ENCODE measurements at places on chromosomes 5 and 9.

DNA sequence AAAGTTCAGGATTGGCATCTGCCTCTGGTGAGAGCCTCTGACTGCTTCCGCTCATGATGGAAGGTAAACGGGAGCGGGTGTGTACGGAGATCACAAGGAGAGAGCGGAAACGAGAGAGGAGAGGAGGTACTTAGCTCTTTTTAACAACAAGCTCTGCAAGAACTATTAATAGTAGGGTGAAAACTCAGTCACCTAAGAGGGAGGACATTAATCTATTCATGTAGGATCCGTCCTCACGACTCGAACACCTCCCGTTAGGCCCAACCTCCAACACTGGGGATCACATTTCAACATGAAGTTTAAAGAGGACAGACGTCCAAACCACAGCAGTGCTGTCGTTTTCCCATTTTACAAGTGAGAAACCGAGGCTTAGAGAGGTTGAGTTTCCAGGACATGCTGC, 173.7 kb downstream of the SLC28A3 start:
- no peak for DNase-seq

- DNase-seq: no peak
These were observed 22.7 kb upstream of the CDKN2B start for GRCh38 chr9:22031655-22032411.

- no peak for DNase-seq
These were observed 39.1 kb downstream of the FGD3 start for GRCh38 chr9:92986176-92987119.

DNA sequence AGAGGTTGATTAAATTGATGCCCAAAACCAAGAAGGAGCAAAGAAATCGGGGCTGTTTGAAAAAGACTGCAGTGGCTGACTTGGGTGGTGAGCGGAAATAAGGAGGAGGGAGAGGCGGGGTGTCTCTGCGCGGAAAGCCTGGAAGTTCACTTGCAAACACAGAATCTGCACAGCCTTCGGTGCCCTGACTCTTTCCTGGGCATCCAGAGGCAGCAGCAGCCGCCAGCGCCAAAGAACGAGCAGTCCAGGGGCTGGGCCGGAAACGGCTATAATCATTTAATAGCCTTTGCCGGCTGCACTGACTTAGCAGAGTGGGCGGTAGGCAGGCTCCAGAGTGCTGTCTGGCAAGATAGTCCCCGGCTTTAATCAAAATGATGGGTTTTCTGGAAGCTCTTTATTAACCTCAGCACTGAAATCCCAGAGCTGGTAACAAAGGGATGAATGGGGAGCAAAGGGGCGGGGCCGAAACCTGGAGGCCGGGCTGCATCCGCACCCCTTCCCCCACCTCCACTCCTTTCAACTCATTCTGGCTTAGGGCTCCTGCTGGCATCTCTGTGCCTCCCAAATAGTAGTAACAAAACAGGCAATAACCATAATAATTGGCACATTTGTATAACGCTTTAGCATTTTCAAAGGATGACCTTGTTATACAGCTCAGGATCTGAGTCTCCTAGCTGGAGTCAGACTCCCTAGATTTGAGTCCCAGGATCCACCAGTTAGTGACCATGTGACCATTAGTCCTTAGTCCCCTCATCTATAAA, 35.7 kb downstream of the PCDHAC2 start:
- no peak for DNase-seq

Measured in left forelimb (tissue), 1 donor.